ENCODE measurements at places on chromosomes 3 and 15.

- DNase-seq: no peak
Measured at GRCh38 chr15:90686435-90687218, 30.5 kb upstream of the BLM start.

- no peak for DNase-seq
Measured at GRCh38 chr15:42502477-42502876, 7.0 kb downstream of the SNAP23 start.

DNA sequence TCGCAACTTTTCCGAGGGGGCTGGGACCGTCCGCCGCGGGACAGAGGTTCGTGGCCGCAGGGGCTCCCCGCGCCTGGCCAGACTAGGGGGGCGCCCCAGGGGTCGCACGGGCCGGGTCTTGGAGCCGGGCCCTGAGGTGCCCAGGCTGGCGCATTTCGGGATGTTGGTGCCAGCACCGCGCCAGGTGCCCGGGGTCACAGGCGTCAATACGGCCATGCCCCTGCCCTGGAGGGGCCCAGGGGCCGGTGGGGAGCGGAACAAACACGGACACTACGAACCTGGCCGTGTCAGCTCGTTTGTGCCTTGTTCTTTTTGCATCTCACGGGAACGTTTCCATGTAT lies 366 bp downstream of the TM6SF1 start:
- no peak for DNase-seq

- DNase-seq: no peak
Measured at GRCh38 chr15:63672369-63672768, 75.2 kb downstream of the FBXL22 start.

GRCh38 chr3:146200461-146201220 lies 39.7 kb upstream of the PLOD2 start:
- no peak for DNase-seq

GRCh38 chr3:157493627-157494550 lies 9.3 kb downstream of the VEPH1 start:
- no peak for DNase-seq

DNA sequence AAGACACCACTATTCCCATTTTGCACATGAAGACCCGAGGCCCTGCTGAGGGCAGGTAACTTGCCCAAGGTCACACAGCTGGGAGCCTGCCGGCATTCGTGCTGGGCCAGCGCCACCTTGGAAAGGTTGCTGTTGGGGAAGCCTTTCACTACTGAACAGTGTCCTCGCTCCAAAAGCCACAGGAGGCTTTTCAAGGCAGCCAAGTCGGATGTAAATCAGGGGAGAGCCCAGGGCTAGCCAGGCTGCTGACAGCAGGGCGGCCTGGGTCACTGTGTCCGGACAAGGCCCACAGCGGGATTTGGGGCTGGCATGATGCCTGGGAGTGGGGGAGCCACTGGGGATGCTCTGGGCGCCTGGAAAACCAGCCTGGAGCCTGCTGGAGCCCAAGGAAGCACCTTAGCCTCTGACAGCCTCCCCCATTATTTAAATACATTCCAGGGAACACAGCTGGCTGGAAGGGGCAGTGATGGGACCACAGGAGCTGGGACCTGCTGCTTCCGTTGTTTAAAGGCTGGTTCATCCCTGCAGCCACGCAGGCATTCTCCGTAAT lies 10.5 kb downstream of the SLC6A6 start:
- DNase-seq: no peak

GRCh38 chr3:120193554-120193953 lies 91.5 kb downstream of the GPR156 start:
- no peak for DNase-seq

DNA sequence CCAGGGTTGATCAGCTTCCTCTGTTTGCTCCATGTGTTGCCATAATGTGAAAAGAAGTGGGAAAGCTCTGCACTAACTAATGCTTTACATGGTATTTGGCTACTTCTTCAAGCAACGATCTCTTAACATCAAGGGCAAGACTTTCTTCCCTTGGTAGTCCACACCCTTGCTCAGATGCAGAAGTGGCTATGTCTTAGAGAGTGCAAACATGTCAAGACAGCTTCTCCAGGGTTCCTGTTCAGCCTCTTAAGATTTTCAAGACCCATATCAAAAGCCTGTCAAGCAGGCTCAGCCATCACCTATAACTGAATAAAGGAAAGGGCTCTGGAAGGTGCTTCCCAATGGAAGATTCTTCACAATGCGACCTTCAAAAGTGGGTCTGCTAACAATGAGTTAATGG lies 64.8 kb upstream of the CSTA start:
- DNase-seq: no peak

Measured in PC-9 (cell line).